Osteoblast (primary cell): ENCODE measurements at places on chromosomes 6 and 20. TPM values are rescaled to one million over a fixed set of nuclear protein-coding genes. Genes with fewer than 3 reads are reported as not detected.

The ABHD16B gene
- total RNA-seq = not detected in 2 replicates

The SIRPD gene
- total RNA-seq = not detected in 2 replicates

The PLCB1 gene
- total RNA-seq = 13.4 and 23.3 TPM in 2 replicates

DNA sequence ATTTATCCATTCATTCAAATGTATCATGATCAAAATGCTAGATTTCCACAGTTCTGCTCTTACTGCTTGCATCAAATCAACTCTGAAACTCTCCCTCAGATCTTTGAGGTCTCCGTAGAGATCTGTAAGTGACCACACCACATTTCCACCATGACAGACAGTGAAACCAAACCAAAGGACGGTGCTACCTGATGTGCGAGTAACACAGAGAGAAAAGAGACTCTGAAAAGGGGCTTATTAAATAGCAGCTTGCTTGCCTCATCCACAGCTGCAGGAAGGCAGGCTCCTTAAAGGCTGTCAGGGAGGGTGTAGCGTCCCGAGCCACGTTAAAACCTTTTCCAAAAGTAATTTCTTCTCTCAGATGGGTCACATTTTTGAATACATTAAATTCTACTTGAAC lies 335.8 kb downstream of the PACRG start:
- no peak for DNase-seq

The BTN2A1 gene
- total RNA-seq = 10.5 and 11.5 TPM in 2 replicates

DNA sequence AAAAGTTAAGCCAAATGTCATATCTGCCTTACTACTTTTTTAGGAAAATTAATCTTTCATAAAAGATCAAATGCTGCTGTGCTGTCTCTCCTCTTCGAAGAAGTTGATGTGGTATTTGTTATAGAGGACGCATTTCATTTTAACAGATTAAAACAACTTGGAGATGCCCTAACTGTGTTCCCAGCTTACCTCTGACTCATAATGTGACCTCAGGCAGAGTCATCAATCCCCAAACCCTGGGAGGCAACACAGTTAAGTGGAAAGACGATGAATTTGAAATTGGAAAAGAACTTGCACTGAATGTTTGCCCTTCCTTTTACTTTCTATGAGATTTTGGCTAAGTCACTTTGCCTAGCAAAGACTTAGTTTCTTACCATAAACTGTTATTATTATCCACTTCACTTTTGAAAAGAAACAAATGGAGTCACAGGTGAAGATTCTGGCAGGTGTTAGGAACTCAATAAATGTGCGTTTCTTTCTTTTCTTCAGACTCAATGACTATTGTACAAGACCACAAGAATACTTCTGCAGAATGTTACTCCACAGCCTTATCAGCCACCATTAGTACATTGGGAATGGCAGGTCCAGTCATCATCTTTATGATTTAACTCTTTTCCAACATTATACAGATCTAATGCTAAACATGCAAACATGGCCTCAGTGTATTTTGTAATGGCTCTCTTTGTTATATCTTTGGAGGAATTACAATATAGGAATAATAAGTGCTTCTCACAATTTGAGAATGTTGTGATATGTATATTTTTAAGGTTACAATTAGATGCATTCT lies 102.6 kb downstream of the COL21A1 start:
- DNase-seq = peak; percentile 53

GRCh38 chr20:25145131-25145530 lies 50.4 kb upstream of the ENTPD6 start:
- DNase-seq = no peak
